Right renal pelvis (tissue), 4 donors: ENCODE measurements at places on chromosomes 5 and 9.

DNA sequence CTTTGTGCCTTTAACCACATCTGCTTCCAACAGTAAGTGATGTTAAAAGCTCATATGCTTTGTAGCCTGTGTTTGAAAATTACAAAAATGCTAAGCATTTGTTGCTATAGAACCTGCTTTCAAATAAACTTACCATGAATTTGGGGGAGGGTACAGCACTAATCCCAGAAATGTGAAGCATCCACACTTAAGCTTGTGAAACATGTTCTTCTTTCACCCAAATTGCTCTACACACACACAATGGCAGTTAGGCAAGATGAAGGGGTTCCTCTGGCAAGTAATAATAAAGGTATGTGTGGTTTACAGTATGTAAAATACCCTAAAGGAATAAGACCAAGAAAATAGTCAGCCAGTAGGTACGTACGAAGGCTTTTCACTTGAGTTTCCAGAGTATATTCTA is 165.6 kb downstream of the SMARCA2 start:
- DNase-seq: no peak

- no peak for DNase-seq
These were observed 166.8 kb downstream of the MELK start for GRCh38 chr9:36739373-36740116.

GRCh38 chr5:55564721-55565120 is 30.0 kb upstream of the PLPP1 start:
- DNase-seq: no peak

GRCh38 chr5:122673343-122673742 is 101.5 kb upstream of the SNX2 start:
- no peak for DNase-seq

DNA sequence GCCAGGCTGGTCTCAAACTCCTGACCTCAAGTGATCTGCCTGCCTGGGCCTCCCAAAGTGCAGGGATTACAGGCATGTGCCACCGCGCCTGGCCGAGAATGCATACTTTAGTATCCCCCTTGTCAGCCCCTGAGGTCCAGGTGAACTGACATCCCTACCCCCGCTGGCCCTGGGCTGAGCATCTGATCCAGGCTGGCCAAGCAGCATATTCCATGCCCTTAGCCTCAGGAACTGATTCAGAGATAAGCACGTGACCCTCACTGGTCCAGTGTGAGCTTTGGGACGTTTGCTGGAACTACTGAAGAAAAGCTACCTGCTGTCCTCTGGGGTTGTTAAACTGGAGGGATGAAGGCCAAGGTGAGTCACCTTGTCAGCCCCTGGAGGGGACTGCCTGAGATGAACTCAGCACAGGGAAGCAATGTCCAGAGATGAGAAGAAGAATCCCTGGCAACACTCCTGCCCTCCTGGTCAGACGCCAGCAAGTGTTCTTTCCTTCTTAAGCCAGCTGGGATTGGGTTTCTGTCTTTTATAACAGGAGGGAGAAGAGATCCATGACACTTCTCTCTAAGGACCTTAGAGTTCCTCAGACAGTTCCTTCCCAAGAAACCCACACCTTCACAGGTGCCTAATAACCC is 59.1 kb upstream of the FBXW11 start:
- DNase-seq: no peak

DNA sequence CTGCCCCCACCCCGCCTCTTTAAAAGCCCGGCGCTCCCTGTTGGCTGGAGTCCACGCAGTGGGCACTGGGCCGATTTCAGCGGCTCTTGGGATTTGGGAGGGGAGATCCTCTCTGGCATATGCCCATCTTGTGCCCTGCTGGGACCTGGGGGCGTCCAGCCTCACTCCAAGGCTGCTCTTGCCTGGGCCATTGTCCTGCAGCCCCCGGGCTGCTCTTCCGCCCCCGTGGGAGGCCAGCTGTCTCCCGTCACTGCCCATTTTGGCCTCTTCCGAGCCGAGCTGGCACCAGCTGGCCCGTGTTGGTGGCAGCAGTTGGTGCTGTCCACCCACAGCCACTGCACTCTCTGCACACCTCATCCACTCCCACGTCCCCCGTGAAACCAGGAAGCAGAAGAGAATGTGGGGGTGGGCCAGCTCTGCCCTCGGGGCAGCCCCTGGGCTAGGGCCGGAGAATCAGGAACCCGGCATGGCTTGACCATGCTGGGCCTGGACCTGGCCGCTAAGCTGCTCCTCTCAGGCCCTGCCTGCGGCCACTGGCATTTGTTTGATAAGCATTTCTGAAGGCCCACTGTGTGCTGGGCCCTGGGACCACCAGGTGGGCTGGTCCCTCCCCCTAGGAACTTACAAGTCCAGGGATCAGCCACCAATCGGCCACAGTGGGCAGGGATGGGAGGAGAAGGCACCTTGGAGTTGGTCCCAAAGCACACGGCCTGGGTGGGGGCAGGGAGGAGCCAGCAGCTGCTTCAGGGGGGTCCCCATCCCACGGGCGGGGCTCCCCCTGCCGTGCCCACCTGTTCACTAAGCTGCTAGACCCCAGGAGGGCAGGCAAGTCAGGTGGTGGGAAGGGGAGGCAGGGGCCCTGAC is 2.2 kb downstream of the C8G start:
- DNase-seq: no peak

- DNase-seq: peak; percentile 15
These were observed 806 bp upstream of the CDC42SE2 start for GRCh38 chr5:131262953-131263541.

GRCh38 chr9:7118633-7119032 is 360.9 kb downstream of the KDM4C start:
- no peak for DNase-seq

DNA sequence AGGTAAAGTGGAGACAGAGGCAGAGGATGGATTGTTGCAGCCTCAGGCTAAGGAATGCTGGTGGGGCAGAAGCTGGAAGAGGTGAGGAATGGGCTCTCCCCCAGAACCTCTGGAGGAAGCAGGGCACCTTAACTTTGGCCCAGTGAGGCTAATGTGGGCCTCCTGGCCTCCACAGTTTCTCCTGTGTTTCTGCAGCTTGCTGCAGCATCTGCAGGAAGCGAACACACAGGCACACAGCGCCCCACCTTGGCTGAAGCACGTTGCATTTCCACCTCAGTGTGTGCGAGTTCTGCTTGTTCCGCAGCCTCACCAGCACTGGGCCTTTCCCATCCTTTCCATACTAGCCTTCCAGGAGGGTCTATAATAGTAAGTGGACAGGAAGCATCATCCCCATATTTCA is 27.2 kb upstream of the ASS1 start:
- DNase-seq: no peak

DNA sequence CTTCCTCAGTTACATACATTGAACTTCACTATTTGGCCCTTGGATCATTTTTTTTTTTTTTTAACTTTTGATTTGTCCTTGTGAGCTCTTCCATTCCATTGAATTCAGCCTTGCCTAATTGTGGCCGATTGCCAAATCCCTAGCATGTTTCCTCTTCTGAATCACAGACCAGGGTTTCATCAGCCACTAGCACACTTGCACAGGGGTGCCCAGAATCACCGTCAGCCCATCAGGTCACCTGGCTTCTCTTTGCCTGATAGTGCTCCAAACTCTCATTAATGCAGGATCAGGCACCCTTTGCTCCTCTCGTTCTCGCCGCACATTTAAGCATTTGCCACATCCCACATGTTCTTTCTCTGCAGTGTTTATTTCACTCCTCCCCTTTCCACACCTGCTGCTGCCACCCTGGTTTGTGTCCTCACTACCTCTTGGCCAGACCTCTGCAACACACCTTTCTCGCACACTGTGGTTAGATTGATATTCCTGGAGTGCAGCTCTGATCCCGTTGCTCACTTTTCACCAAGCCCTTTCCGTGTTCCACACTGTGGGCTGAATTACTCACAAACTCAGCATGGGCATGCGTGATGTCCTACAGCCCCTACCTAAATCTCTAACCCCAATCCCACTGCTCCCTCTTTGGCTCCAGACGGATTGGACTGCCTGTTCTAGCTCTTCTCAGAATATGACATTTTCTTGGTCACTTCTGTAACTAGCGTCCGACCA is 9.8 kb downstream of the PIK3R1 start:
- no peak for DNase-seq

DNA sequence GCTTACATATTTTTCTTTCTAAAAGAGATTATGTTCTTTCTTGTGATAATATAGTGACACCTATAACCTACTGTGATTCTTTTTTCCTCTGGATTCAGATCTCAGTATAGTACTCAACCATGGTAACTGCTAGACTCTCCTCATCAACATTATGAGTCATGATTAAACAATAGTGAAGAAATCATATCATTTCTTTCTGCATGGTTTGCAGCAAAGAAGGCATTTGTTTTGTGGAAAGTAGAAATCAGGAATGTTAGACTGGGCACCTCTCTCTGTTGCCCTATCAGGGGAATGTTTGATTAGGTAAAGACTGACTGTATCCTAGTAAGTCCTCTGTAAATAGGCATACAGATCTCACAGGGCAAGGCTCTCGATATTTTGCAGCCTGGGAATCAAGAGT is 25.6 kb upstream of the SMC2 start:
- DNase-seq: no peak

DNA sequence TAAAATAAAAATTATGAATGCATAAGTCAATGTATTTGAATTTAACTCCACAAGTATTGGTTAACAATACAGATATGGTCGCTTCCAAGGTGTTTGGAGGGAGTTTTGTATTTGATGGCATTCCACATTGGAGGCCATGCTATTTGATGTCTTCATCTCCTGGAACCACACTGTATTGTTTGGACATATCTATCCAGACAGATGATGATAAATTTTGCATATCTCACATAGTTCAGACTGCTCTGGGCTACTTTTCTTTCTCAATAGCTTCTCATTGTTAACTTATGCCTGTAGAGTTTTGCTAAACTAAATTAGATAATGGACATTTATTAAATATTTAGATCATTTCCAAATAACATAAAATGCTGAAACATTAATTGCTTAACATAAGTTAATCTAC is 58.0 kb downstream of the CDKN2A start:
- no peak for DNase-seq

DNA sequence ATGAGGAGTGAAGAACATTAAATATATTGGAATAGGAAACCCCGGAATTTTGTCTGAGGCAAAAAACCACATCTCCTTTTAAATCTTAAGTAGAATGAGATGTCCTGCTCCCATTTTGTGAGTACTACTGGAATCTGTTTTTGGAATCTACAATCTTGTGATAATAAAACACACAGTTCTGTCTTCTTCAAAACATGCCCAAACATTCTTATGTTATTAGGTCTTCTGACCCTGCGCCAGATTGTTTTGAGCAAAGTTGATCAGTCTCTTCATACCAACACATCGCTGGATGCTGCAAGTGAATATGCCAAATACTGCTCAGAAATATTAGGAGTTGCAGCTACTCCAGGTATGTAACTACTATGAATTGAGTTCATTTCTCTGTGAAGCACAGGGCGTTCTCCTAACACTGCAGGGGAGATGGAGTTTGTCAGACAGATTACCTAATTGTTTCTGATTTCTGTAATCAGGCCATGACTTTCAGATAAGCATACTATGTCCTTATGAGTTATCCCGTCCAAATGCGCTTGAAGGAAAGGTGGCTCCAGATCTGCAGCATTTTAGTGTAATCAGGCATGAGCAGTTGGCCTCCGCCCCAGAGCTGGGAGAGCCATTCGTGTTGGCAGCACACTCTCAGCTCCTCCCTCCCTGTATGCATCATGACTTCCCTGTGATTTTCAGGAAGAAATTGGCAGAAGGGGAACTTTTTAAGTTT is 88.0 kb downstream of the NLN start:
- no peak for DNase-seq
